Right hindlimb (tissue), 1 donor: ENCODE measurements at places on chromosomes 11 and 22.
A peak's percentile ranks its signal among the peaks of the same experiment; 100 is the strongest.

DNA sequence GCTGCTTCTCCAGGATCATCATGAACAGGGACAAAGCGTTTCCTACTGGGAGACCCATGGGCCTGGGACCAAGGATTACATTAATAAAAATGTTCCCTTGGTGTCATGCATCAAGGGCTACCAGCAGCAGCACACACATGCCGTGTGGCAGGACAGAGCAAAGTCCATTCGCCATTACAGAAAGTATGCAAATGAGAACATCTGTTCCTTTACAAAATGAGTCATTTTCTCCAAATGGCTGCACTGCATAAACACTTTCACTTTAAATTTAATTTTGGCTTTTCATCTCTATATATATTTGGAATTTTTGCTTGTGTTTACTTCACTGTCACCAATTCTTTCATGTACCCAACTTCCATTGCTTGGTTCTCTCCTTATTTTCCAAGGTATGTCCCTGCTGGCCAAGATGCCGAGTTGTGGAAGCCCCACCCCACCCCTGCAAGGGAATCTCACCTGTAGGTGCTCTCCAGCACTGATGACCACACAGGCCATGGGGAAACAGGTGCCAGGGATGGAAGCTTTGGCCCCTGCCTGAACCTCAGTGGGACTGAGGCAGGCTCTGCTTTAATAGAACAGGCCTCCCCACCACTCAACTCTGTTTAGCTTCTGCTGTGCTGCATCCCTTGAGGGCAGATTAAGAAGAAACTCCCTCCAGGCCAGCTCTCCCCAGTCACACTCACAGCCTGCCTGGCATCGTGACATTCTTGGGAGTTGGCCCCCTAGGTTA lies 15.6 kb upstream of the GNAZ start:
- no peak for DNase-seq

DNA sequence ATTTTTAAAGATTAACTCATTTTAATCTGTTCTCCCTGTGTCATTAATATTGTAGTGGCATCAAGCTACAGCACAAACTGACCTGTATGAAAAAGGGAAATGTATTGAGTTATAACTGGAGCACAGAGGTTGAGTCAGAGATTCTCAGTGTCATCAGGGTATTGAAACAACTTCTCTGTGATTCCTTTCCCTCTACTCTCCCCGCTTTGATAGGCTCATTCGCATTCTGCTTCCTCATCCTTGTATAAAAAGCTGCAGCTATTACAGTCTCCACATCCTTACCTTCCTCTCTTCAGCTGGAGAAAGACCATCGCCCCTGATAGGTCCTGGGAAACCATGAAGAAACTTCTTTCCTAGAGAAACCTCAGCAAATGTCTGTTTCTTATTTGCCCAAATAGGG lies 90.0 kb downstream of the BDNF start:
- DNase-seq = no peak

- DNase-seq = no peak
Observed at GRCh38 chr11:5891216-5891800, 1.7 kb upstream of the OR52E5 start.

DNA sequence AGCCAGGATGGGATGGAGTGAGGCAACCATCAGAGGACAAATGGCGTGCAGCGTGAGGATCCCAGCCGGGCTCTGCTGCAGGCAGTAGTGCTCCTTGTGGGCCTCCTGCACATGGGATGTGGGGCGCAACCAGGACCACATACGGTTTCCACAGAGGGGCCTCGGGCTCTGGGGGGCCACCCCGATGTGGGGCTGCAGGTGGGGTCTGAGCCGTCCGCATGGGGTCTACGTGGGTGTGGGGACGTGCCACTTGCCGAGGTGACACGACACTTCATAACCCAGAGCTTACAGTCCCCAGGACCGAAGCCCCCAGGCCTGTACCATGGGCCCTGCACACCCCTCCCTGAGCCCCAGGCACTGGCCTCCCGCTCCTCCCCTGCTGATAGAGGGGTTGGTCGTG lies 10.8 kb downstream of the TTLL8 start:
- DNase-seq = no peak

DNA sequence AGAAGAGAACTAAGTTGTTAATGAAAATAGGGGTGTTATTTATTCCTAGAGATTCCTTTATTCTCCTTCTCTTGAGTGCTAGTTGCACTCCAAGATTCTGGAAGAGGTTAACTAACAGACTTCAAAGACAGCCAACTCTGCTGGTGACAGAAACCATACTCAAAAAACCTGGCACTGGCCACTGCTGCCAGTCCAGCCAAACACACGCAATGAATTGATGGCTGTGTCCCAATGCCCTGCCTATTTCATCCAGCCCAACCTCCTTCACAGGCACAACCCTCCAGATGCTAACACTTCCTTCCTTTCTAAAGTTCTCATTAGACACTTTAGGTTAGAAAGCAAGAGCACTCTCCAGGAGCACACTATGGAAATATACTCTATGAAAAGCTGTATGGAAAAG lies 150.8 kb upstream of the C11orf58 start:
- peak; percentile 29 for DNase-seq

DNA sequence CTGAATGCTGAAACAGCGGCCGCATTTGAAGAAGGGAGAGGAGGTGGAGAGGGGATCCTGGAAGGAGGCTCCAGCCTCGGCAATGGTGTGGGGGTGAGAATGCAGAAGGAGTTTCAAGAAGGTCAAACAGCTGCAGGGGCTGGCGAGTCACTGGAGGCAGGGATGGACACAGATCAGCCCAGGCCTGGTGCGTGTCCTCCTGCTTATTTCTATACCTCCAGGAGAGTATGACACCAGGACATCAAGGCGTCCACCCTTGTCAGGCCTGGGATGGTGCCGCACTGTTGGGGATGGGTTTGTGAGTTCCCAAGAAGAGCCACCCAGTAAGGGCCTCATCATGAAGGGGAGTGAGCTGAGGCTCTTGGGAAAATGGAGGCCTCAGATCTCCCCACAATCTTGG lies 23.1 kb downstream of the IGLL1 start:
- no peak for DNase-seq

DNA sequence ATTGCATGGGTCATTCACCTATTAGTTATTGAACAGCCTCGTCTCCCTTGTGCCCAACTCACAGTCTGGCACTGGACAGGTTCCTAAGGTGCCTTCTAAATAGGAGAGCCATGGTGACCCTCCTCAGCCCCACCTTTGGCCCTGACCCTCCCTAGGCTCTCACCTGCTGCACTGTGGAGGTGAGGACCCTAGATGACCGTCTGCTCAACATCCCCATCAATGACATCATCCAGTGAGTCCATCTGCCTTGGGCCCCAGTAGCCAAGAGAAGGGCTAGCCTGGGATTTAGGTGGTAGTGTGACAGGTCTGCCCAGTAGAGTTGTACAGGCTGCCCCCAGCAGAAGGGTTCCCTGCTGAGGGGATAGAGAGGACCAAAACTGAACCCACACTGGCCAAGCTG lies 13.6 kb downstream of the UCP2 start:
- no peak for DNase-seq

DNA sequence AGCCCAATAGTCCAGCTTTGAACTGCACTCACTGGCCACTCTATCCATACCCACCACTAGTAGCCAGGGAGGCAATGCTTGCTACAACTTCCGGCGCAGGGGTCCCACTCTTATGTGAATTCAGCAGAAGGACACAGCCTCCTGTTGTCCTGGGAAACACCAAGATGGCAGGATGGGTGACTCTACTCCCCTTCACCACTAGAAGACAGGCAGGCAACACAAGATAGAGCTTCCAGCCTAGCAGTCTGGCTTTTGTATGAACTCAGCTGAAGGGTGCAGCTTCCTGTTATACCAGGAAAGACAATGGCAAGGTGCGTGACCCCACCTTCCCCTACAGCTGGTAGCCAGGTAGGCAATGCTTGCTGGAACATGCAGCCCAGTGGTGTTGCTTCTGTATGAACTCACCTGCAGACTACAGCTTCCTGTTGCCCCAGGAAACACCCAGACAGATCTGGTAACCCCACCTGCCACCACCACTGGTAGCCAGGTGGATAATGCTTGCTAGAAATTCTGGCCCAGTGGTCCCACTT lies 205.2 kb upstream of the KIRREL3 start:
- no peak for DNase-seq

DNA sequence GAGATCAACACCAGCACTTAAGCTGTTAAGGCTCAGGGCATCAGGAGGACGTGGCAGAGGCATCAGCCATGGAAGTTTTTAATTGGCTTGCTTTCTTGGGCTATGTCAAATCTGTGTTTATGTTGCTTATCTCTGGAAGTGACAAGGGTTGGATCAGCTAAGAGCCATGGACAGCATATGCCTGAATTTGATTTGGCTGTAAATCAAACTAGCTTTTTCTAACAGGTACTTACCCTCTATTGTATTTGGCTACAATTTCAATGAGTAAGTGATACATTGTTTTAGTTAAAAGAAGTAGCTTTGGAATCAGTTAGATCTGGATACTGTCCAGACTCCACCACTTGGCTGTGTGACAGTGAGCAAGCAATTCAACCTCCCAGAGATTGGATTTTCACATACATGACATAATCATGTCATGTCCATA lies 936.6 kb downstream of the OPCML start:
- DNase-seq = no peak

GRCh38 chr11:94185416-94186084 lies 56.9 kb downstream of the PANX1 start:
- DNase-seq = no peak

- peak; percentile 22 for DNase-seq
Observed at GRCh38 chr11:30917859-30918478, 331.8 kb upstream of the MPPED2 start.

DNA sequence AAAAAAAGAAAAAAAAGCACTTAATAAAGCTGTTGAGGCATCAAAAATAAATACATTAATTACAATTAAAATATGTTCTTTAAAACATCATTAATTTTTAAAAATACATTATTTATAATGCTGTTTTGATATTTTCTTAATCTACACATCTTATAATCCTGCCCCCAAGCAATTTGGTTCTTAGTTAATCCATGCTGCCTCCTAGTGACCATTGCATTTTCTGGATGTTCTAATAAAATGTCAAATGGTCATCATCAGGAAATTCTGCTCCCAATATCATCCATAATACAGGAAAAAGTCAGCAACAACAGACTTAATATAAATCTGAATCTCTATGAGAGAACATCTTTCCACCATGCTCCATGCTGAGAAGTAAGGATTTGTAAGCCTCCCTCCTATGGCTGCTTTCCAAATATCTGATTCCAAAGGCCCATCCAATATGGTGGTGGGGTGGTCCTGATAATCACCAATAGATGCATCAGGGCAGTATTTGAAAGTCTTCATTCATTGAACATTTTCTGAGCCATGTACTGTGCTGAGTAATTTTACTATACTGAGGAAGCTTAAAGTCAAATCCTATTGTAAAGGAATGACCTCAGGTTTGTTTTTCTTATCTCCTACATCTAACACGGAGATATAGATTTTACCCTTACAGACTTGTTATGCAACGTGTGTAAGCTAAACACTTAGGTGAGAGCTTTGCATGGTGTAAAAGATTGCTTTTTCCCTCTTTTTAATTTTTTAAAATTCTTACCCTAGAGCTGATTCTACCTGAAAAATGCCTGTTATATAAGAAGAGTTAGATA lies 124.7 kb upstream of the BMAL1 start:
- DNase-seq = no peak

GRCh38 chr11:129319751-129320150 lies 55.9 kb upstream of the BARX2 start:
- DNase-seq = no peak

DNA sequence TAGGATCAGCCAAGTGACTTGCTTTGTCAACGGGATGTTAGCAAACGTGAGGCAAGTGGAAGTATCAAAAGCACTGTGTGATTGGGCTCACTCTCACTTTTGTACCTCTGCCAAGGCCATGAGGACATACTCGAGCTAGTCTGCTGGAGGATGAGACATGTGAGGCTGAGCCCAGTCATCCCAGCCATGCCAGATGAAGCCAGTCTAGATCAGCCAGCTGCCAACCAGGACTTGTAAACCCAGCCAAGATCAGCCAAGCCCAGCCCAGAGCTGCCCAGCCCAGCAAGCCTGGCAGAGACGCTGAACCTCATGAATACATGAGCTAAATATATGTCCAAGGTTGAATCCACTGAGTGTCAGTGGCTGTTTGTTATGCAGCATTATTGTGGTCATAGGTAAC lies 369.7 kb downstream of the MN1 start:
- no peak for DNase-seq

GRCh38 chr11:65780770-65781151 lies at the start of gene AP5B1:
TSS of gene AP5B1 (minus strand) at chr11:65780976. CDS start at chr11:65780591, 385 bp downstream.
- no peak for DNase-seq

GRCh38 chr11:65782816-65783228 lies 2.0 kb upstream of the AP5B1 start:
- no peak for DNase-seq

DNA sequence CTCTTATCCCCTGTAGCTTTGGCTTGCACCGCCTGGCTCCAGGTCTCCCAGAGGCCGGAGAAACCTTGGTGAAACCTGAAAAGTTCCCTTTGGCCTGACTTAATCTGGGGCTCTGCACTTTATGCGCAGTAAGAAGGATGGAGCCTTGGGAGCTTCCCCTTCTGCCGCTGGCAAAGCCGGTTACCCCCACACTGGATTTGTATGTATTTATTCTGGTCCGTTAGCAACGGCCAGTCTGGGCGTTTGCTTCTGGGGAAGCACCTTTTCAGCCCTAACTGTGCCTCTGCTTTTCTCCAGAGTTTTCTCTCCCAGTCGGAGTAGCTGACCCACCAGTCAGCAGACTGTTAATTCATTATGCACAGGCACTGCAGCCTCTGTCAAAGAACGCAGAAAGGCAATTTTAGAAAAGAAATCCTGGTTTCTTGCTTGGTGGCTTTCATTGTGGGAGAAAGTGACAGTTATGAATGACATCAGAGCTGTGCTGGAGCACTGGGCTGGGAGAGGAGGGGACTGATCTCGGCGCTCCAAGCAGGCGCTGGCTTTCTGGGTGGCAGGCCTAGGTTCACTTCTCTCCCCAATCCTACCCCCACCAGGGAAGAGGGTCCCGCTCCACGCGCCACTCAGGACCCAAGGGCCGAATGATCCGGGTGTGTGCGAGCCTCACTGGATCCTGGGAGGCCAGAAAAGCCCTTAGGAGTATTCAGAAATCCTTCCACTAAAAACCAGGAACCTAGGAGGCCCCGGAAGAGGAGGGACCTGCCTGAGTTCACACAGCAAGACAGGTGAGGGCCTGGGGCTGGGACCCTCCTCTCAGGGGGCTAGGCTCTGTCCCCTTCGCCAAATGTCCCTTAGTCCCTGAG lies 70.2 kb downstream of the RTL6 start:
- DNase-seq = no peak

DNA sequence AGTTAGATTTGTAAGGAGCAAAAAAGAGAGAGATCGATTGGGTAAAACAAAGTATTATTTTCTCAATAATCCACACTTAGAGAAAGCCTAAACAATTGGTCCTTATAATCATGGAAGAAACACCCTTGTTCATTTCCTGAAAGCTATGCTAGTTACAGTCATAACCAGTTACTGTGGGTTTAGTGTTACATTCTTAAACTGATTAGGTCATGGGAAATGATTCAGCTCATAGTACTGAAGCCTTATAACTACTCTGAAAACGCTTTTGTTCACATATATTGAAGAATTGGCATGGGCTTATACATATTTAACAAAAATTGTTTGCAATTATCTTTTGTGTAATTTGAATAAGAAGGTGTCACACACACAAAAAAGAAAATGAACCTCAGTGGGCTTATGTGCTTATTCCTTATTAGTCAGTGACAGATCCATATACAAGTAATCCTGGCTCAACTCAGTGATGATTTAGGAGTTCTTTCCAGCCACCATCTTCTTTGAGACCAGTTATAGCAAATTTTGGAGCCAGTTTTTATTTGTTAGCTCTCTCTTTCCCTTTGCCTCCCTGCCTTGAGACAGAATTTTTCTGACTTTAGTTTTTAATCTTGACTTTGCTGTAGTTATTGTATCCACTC lies 198.5 kb upstream of the CTSC start:
- DNase-seq = no peak

- DNase-seq = no peak
Observed at GRCh38 chr22:24335496-24335895, 64.9 kb downstream of the SPECC1L start.

- no peak for DNase-seq
Observed at GRCh38 chr11:69588270-69588669, 52.7 kb upstream of the CCND1 start.
